ENCODE measurements at places on chromosomes 7 and 10. TPM values are rescaled to one million over a fixed set of nuclear protein-coding genes. Genes with fewer than 3 reads are reported as not detected.

- DNase-seq: no peak
Measured at GRCh38 chr10:72162978-72163377, 52.8 kb upstream of the ANAPC16 start.

GRCh38 chr7:50657912-50658311 lies 92.7 kb upstream of the DDC start:
- DNase-seq: no peak

DNA sequence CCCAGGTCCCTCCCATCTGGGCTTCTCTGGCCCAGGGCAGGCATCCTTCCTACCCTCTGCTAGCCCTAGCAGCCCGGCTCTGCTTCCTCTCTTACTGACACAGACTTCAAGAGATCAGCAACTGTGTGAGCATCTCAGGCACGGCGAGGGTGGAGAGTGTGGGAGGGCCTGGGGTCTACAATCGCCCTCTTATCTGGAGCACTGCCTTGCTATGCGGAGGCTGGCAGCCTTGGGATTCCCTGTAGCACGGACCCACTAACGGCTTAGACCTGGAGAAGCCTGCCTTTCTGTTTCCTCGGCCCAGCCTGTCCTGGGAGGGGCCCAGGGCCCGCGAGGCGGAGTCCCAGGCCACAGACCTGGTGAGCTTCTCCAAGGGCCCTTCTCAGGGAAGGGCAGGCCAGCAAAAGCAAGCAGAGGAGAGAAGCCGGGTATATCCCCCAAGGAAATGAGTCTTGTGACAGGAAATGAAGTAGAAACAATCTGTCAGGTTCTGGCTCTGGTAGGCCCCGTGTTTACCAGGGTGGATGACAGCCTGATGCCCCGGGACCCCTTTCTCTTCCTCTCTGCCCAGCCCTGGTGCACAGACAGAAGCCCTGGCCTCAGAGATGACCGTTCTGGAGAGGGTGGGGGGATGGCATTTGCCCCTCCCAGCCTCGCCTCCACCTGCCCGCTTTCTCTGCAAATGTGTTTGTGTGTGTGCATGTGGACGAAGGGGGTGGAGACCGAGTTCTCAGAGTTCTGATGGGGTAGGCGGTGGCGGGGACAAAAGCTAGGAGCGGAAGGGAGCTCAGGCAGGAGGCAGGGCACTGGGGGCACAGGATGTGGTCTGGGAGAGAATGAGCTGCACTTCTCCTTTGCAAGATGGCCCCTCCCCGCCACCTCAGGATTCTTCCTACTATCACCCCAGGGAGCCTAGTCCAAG lies 2.5 kb downstream of the LRCH4 start:
- no peak for DNase-seq

Gene UTF1
- not detected for total RNA-seq

Gene DPY19L1
- 77.2 TPM for total RNA-seq

GRCh38 chr7:78383096-78383880 lies 584.7 kb downstream of the PHTF2 start:
- DNase-seq: no peak

DNA sequence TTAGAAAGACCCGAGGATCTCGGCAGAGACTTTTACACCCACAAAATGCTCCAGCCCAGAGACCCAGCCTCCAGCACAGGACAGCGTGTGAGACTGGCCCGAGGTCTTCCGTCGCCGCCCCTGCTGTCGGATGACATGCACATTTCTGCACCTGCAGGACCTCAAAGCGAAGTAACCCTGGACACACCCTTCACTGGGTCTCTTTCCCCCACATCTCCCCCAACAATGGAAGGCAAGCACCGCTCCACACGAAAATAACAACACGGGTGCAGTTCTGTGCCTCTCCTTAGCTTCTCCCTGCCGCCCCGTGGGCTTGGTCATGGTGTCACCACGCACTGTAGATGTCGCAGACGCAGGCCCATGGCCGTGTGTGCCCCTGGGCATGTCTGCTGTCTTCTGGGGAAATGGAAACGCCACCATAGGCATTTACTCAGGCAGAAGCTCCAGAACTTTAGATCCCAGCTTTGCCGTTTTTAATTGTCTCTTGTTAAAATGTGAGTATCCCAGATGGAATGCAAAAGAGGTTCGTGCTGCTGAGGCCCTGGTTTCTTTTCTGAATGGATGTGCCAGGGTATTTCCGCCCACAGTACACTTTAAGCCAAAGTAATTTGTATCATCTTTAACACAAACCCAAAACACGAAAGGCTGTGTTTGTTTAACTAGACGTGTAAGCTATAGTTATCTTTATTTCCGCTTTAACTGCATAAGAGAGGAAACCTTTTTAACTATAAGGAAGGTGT lies 237.9 kb downstream of the MGMT start:
- no peak for DNase-seq

DNA sequence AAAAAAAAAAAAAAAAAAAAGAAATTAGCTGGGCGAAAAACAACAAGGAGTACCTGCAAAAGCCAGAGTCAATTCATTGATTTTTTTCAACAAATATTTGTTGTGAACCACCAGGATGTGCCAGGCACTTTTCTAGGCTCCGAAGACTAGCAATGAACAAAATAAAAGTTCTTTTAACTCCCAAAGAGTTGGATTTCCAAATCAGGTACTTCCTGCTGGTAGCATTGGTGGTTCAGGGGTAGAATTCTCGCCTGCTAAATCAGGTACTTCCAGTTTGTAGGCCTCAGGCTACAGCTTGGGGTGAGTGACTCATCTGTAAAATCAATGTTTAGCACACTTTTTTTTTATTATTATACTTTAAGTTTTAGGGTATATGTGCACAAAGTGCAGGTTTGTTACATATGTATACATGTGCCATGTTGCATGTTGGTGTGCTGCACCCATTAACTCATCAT lies 10.9 kb downstream of the PPA1 start:
- DNase-seq: no peak

Gene URGCP
- total RNA-seq: 23.9 TPM

DNA sequence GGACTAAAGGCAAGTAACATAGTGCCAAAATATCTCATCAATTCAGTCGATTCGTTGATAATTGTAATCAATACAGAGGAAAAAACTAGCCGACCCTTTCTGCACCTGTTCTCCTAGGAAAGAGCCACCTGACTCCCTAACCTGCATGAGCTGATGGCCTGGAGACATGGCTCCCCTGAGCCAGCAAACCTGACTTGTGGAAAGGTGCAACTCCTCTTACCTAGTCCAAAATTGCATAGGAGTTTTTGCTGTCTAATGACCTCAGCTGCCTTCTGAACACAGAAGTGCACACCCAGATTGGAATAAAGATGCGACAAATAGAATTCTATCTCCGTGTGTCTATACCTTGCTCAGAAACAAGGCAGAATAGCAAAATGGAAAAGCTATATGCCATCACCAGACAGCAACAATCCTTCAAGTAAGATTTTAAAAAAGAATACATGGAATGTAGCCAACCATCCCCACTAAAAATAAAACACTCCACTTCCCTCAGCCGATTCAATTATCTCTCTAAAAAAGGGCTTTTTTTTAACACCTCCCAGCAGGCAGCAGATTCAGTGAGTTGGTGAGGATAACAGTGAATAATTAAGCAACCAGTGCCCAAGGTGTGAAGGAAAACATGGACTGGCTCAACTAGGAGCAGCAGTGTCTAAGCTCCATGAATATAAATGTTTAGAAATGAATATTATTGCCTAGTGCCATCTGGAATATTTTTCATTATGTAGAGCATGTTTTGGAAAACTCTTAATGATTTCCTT lies 26.6 kb upstream of the LMTK2 start:
- no peak for DNase-seq

Gene OGDHL
- 0.26 TPM for total RNA-seq

Gene MYL7
- not detected for total RNA-seq

DNA sequence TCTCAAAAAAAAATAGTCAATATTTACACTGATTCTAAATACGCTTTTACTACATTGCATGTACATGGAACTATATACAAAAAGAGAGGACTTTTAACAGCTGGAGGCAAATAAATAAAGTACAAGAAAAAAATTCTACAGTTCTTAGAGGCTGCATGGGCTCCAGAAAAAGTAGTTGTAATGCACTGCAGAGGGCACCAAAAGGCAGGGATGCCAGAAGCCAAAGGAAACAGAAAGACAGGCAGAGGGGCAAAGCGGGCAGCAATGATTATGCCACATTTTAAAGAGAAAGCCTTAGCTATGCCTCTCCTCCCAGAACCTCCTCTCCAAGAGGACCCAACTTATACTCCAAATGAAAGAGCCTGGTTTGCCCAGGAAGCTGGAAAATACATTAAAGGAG lies 11.6 kb upstream of the ADCK2 start:
- DNase-seq: no peak

Gene DDC
- not detected for total RNA-seq

GRCh38 chr10:22893781-22894180 lies 34.1 kb upstream of the ARMC3 start:
- DNase-seq: no peak

Measured in pulmonary artery endothelial cell (primary cell).